Memory B cell (primary cell): ENCODE measurements at places on chromosomes 4 and X.

GRCh38 chrX:110021258-110022022, 18.5 kb downstream of the TMEM164 start:
- DNase-seq, result no peak

- no peak for DNase-seq
These were observed 17.1 kb upstream of the ANXA3 start for GRCh38 chr4:78534286-78534955.

GRCh38 chr4:11542952-11543351, 114.3 kb upstream of the HS3ST1 start:
- DNase-seq, result no peak

DNA sequence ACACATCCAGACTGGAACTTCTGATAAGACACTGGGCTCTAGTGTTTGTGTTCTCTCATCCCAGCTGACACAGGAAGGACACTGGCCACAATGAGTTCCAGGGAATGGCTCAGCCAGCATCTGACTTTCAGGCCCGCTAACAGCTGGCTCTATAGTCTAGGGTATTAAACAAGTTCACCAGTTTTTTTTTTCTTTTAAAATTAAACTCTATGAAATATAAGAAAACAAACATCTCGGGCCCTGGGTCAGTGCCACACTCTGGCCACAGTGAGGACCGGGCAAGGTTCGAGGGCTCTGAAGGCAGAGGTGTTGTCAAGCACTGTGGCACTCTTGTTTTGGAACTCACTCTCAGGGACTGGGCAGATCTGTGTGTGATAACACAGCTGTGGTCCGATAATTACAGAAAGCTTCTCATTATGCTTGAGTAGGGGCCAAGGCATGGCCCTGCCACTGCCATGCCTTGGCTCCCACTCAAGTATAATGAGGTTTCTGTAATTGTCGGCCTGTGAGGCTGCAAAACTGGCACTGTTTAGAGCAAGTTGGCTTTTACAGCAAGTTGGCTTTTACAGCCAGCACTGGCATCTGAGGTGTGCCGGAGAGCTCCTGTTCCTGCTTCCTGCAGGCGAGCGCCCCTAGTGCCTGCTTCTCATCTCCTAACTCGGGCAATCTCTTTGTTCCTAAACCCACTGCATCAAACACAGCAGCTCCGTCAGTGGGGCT, 62.8 kb downstream of the PPP1R2C start:
- DNase-seq, result no peak

- no peak for DNase-seq
These were observed 47.6 kb downstream of the CNOT6L start for GRCh38 chr4:77771566-77771965.
